Caco-2 (cell line): ENCODE measurements at places on chromosomes 2 and 18.

GRCh38 chr2:31729442-31730092 is 148.8 kb upstream of the SRD5A2 start:
- DNase-seq: peak; percentile 42

DNA sequence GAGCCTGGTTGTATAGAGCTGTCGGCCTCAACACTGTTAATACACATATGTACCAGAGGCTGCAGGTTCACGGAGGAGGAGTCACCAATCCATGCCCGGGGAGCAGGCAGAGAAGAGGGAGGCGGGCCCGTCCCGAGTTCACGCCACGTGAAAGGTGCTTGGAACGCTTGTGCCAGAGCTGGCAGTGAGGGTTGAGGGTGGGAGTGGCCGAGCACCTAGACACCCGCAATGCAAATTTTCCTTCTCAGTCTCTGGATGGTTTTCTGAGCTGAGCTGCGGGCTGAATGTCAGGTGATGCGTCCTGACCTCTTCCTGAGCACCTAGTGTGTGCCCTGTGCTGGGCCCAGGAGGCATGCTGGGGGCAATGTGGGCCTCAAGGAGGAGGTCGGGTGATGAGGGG is 52.2 kb downstream of the ODC1 start:
- DNase-seq: no peak

- DNase-seq: no peak
Observed at GRCh38 chr18:23193742-23194141, 58.5 kb downstream of the CABLES1 start.

- no peak for DNase-seq
Observed at GRCh38 chr18:7764405-7764804, 197.3 kb downstream of the PTPRM start.

- DNase-seq: no peak
Observed at GRCh38 chr2:219247678-219248642, 2.7 kb downstream of the STK16 start.

- no peak for DNase-seq
Observed at GRCh38 chr18:33014060-33014796, 241.4 kb upstream of the KLHL14 start.

GRCh38 chr2:122411231-122411630 is 655.8 kb downstream of the TSN start:
- DNase-seq: no peak

DNA sequence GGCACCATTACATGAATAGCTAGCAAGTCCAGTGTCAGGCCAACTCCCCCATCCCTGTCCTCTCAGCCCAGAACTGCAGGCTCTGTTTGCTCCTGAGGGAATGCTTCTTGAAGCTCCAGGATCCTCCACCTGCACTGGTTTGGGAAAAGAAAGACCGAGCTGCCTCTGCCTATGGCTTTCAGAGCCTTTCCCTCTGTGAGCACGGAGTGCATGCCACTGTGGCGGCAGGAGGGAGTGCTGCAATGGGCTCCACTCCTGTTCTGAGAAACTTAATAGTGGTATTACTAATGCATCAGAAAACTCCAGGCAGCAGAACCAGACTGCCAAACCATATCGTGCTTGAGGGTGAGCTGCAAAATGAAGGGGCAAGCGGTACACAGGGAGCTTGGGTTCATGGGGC is 271.8 kb downstream of the SRBD1 start:
- DNase-seq: no peak

DNA sequence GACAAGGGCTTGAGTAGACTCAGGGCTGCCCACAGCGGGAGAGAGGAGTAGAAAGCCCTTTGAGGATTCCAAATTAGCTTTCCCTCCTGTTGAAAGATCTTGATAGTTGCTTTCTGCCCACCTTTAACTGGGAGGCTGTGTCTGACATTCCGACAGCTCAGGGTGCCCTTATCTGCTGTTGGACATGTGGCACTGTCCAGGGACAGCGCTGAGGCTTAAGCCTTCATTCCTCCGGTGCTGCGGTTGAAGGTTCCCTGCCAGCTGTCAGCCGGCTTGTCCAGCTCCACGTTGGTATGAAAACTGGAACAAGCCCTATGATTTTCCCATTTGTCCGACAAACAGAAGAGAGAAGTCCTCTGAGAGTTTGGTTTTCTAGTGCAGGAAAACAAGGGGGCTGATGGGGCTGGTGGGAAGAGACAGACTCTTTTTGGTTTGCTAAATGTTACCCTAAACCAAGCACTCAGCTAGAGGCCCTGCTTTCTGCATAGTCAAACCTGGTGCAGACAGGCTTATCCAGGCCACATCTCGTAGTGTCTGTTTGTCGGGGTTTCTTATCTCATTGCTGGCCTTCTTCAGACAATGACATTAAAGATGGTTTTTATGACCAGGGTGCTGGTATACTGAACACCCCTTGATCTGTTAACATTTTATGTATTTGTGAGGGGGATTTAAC is 24.5 kb downstream of the GREB1 start:
- DNase-seq: no peak

- no peak for DNase-seq
Observed at GRCh38 chr18:44473394-44474066, 207.2 kb upstream of the SETBP1 start.

DNA sequence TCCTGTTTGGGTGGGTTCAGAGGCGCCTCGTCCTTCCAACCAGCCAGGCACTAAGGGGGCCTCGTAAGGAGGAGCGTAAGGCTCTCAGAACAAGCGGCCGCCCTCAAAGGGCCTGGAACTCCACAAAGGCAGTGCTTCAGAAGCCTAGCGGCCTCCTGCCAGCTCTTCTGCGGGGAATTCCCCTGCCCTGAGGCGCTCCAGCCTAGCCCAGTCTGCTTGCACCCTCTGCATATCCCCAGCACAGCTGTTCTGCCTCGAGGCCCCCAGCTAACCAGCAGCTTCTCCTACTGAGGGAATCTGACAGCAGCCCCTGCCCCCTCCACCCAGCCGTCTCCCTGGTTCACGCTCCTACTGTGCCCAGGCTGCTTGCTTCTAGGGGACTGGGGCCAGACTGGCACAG is 265.9 kb downstream of the TFCP2L1 start:
- DNase-seq: no peak

DNA sequence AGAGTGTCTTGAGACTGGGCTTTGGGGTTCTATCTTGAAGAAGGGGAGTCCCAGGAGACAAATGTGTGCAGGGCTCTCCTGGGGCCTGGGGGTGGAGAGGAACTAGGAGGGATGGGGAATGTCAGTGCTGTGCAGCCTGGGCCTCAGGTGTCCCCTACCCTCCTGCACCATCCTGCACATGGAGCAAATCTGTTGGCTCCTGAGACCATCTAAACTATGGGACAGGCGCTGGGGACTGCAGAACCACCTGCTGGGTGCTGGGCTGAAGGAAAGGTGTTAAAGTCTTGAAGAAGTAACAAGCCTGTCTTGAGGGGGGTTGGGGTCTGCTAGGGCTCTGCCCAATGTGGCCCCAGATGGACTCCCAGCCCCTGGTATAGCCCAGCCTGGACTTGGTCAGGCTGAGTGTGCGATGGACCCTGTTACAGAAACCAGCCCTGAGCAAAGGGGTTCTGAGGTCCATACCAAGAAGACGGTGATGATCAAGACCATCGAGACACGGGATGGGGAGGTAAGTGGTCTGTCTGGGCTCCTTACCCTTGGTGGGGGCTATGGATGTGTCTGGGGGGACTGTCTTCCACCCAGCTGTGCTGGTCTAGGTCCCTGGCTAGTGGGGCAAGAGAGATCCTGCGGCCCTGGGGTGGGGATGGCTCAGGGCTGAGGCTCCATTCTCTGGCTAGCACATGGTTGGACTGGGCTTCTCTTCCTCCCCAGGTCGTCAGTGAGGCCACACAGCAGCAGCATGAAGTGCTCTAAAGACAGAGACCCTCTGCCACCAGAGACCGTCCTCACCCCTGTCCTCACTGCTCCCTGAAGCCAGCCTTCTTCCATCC is 7.3 kb downstream of the DES start:
- DNase-seq: no peak

DNA sequence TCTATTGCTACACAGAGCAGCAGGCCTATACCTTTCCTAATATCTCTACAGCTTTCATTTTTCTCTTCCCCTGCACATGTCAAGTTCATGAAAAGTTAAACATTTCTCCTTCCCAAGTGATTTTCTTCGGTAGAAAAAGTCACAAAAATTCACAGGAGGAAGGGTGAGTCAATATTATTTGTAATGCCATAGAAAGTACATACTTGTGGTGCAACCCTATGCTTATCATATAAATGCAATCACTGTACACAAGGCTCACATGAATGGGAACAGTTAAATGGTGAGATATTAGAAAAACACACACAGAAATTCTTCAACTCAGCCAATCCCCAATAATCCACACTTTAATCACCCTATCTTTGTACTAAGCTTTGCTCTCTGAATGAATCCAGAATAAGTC is 651.6 kb downstream of the LRRTM4 start:
- no peak for DNase-seq

- no peak for DNase-seq
Observed at GRCh38 chr2:240250150-240250984, 109.9 kb upstream of the OTOS start.
